ENCODE measurements at places on chromosomes 7 and 10. TPM values are rescaled to one million over a fixed set of nuclear protein-coding genes. Genes with fewer than 3 reads are reported as not detected.

DNA sequence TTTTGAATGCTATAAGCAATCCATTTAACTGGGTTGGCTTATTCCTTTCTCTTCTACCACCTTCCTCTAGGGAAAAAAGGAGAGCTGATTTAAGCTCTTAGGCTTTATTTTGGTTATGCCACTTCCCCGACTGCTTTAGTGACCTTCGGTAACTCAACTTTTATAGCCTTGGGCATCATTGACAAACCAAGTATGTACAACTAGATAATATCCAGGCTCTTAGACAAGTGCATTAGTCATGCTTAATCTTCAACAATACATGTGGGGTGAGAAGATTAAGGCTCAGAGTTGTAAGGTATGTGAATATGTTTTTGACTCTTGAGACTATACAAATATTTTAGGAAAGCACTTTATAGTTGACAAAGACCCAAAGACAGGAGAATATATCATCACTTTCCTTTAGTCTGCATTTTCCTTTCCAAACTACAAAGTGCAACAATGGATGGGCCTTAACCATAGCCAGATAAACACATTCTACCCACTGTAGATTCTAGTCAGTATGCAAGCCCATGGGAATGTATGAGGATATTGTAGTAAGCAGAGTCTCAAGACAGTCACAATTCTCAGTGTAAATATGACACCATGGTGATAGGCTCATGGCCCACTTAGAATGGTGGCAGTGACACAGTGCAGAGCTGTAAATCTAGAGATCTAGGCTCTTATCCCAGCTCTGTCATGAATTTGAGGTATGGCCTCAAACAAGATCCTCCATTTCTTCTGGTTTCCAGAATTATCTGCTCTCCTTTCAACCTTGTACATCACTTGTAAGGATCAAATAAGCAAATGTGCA is 1117.3 kb downstream of the SORCS3 start:
- no peak for DNase-seq
- H3K4me1 ChIP-seq = no peaks in the 10 kb centered on the region
- H3K27me3 ChIP-seq = no peaks in the 10 kb centered on the region
- no peak overlapping the region for H3K4me3 ChIP-seq

Gene PTF1A
- total RNA-seq = not detected

DNA sequence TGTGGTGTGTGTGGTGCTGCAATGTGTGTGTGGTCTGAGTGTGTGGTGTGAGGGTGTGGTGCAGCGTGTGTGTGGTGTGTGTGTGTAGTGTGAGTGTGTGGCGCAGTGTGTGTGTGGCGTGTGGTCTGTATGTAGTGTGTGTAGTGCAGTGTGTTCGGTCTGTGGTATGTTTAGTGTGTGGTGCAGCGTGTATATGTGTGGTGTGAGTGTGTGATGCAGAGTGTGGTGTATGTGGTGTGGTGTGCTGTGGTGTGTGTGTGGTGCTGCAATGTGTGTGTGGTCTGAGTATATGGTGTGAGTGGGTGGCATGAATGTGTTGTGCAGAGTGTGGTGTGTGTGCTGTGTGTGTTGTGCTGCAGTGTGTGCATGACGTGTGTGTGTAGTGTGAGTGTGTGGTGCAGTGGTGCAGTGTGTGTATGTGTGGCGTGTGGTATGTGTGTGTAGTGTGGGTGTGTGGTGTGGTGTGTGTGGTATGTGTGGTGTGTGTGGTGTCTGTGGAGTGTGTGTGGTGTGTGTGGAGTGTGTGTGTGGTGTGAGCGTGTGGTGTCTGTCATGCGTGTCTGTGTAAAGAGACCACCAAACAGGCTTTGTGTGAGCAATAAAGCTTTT is 31.0 kb upstream of the PODXL start:
- no peaks in the 10 kb centered on the region for H3K4me1 ChIP-seq
- no peak overlapping the region for H3K4me3 ChIP-seq
- H3K27ac ChIP-seq = no peak overlapping the region
- peaks cover 14% of the 10 kb centered on the region for H3K27me3 ChIP-seq
- DNase-seq = no peak

GRCh38 chr7:98467570-98468312 is 66.9 kb upstream of the BAIAP2L1 start:
- peaks cover 4% of the 10 kb centered on the region for H3K4me1 ChIP-seq
- no peaks in the 10 kb centered on the region for H3K36me3 ChIP-seq
- H3K27ac ChIP-seq = no peak overlapping the region
- H3K4me3 ChIP-seq = no peak overlapping the region
- H3K27me3 ChIP-seq = peaks cover 31% of the 10 kb centered on the region

- H3K27ac ChIP-seq = no peak overlapping the region
- no peak overlapping the region for H3K4me3 ChIP-seq
- peaks cover 36% of the 10 kb centered on the region for H3K36me3 ChIP-seq
- no peak for DNase-seq
- H3K4me1 ChIP-seq = peaks cover 4% of the 10 kb centered on the region
Observed at GRCh38 chr7:108488768-108489538, 32.7 kb upstream of the NRCAM start.

Measured in naive thymus-derived CD8-positive, alpha-beta T cell (primary cell).